ENCODE measurements at places on chromosomes 6 and 20.

DNA sequence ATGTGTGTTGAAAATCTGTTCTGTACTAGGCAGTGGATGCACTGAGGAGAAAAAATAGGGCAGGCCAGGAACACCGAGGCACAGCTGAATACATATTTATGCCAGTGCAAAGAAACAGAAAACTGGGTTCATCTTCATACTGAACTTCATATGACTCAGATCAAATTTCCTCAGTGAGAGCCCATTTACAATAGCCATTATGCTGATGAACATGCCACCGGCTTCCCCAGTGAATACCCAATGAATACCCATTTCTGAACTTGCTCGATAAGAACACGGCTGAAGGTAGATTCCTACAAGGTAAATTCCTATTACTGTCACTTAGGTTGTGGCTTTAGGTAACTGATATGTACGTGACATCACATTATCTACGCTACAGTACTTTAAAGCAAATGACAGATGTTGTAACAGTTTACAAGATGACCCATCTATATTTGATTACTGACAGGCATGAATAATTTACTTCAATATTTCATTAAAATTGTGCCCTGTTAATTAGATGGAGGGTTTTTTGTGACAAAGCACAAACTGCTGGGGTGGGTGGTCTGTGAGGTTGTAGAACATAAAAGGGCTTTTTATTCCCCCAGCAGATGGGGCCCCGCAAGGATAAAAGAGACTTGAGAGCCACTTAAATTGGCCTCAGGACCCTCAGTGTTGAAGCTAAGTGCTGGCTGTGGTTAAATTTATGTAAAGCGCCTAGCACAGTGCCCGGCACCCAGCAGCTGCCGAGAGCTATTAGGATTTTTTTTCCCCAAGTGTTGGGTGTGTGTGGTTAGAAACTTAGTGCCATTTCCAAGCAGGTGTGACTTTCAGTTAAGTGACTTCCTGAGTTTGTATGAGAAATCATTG is 264.5 kb downstream of the CD83 start:
- DNase-seq: no peak

GRCh38 chr6:1606780-1607515 is 2.8 kb upstream of the FOXC1 start:
- DNase-seq: no peak

DNA sequence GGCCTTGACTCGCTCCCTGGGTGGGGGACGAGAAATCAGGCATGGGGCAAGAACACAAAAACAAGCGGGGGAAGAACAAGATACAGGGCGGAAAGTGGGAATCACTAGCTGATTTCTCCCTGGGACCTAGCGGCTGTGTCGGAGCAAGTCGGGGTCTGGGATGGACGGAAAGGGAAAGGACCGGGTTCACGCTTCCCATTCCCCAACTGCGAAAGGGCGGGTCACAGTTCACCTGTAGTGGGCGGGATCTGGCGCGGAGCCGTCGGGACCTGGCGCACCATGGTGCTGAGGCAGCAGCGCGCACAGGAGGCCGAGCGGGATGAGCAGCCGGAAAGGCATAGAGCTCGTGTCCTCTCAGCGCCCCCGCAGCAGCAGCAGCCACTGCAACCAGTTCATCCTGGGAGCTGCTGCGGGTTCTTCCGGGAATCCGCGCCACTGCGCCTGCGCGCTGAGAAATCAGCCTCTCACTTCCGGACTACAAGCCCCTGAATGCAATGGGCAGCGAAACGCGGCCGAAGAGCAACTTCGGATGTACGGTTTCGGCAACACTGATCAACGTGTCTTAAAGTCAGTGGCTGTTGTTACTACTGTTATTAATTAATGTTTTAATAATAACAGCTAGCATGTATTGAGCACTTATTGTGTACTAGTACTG is at the start of gene EDEM2:
TSS of gene EDEM2 (minus strand) at position 417 of the 655 bp plus-strand sequence. CDS start at position 339, 78 bp downstream.
- DNase-seq: peak; percentile 93

DNA sequence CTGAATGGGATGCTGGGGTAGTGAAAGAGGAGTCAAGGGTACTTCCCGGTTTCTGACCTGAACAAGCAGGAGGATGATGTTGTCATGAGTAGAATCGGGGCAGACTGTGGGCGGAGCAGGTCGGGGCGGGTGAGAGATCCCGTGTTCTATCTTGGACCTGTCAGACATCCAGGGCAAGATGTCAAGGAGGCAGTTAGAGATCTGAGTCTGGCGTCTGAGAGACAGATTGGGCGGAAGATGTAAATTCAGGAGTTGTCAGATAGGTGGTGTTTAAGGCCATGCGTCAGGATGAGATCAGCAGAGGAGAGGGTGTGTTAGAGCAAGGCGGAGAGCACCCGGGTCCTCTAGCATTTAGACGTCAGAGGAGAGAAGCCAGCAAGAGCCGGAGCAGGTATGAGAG is 115.5 kb downstream of the DLGAP4 start:
- no peak for DNase-seq

DNA sequence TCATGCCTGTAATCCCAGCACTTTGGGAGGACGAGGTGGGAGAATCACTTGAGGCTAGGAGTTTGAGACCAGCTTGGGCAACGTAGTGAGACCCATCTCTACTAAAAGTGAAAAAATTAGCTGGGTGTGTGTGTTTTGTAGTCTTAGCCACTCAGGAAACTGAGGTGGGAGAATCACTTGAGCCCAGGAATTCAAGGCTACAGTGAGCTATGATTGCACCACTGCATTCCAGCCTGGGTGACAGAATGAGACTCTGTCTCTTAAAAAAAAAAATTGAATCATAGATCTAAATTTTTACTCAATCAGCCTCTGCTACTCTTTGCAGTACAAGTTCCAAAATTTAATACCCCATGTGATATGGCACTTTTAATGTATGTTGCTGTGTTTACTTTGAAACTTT is 121.6 kb downstream of the ARMC2 start:
- DNase-seq: no peak

DNA sequence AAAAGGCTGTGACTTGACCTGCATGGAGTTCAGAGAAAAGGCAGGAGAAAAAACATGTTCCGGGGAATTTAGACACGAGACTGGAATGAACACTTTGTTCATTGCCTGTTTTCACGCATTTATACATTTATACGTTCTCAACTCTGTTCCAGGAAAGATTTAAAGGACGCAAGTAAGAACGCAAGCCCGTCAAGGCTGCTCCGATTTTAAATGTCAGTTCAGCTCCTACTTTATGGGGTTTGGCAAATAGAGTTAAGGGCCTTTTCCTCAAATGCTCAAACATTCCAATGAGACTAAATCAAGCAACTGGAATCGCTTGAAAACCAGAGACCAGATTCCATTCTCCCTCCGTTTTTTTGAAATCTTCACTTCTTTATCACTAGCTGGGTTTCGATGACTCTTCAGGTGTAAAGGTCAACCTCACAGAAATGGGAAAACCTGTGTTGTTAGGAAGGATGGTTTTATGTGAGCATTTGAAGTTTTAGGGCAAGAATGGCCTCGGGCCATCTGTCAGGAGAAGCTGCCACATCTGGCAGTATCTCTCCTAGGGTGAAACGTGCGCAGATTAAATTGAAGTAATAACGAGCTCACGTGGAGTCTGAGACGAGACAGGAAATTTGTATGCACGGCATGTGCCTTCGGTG is 24.9 kb downstream of the TTLL2 start:
- DNase-seq: no peak

GRCh38 chr20:227439-228105 is 514 bp downstream of the DEFB129 start:
- DNase-seq: no peak

DNA sequence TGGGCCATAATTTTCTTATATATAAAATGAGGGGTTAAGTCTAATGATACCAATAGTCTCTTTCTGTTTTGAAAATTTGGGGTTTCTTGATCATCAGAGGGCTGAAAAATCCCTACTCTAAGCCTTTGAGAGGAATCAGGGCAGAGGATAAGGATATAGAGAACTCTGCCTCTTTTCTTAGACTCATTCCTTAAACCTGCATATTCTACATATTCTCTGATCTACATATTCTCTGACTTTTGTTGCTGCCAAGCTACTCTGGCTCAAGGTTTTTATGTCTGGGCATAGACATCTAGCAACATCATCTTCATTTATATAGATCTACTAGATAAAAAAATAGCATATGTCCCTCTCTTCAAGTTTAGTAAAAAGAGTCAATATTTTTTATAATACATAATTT is 71.2 kb downstream of the FLRT3 start:
- no peak for DNase-seq

GRCh38 chr6:169101981-169102380 is 151.7 kb downstream of the THBS2 start:
- no peak for DNase-seq

All from H54 (cell line).